ENCODE measurements at places on chromosomes 7 and 10.

- no peak for DNase-seq
Measured at GRCh38 chr7:65387891-65388290, 14.2 kb downstream of the ZNF92 start.

GRCh38 chr10:7291487-7292270 lies 119.2 kb downstream of the SFMBT2 start:
- no peak for DNase-seq

GRCh38 chr10:44832595-44833390 lies 78.3 kb upstream of the TMEM72 start:
- DNase-seq, result no peak

DNA sequence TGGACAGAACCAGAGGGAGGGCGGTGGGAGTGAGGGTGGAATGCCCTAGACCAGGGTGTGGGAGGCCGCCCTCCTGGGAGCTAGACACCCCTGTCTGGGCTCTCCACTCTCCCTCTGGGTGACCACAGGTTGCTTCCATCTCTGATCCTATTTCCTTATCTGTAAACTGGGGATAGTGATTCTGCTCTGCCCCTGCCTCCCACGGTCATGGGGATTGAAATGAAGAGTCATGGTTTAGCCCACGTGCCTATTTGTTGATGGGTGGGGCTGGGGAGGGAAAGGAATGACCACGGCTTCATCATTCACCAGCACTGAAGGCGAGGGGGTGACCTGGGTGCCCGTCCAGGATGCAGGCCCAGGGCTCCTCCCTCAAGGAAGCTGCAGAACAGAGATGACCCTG lies 49.3 kb upstream of the PCBD1 start:
- DNase-seq, result no peak

DNA sequence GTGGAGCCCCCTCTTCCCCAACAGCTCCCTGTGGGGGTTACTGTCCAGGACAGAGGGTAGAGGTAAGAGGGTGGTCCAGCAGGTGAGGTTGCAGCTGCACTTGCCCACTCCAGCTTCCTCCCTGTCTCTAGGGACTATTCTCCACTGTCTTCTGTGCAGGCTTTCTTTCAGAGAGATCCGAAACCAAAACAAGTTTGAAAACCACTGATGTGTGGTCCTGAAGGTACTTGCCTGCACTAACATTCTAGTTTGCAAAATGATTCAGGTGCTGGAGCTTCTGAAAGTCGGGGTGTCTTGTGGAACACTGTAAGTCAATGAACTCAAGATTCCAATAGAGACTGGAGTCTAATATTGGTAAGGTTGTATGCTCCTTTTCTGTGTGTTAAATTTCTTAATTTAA lies 63.1 kb downstream of the BLNK start:
- no peak for DNase-seq

DNA sequence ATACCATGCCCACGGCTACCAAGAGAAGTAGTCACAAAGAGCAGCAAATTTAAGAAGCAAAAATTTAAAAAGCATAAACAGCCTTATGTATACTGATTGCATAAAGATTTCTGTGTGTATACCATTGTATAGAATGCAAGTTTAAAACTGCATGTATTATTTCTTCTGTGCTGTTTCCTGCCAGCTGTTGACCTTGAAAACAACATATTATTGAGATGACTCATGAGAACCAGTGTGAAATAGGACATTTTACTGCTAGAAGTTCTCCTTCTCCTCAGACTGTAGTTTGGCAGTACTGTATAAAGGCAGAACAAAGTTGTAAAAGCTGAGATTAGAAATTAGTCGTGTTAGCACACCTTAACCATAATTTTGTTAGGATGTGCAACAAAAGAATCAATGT lies 42.3 kb upstream of the SGCE start:
- peak; percentile 67 for DNase-seq

GRCh38 chr10:110802551-110803238 lies 69.0 kb upstream of the PDCD4 start:
- DNase-seq, result peak; percentile 74

GRCh38 chr7:18638594-18639452 lies 143.3 kb downstream of the HDAC9 start:
- DNase-seq, result peak; percentile 74

DNA sequence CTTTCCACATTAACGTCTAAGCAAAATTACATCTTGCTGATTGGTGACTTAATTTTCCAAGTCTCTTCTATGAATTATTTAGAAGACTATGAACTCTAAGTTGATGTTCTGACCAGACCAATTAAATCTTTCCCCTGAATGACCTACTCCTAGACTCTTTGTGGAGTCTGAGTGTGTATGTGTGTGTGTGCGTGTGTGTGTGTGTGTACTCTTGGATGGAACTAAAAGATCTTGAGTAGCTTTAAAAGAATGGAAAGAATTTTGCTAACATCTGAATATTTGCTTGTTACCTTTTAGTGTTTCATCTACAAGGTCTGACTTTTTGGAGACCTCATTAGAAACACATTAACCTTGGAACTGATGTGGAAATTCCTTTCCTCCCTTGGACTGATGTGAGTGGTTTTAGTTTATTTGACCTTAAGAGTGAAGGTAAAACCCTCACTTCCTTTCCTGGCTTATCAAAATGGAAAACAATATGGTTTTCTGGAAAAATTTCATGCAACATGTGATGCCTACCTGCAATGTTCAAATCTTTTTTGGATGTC lies 257.1 kb downstream of the GATA3 start:
- DNase-seq, result no peak
